ENCODE measurements at places on chromosomes 1 and 21.

DNA sequence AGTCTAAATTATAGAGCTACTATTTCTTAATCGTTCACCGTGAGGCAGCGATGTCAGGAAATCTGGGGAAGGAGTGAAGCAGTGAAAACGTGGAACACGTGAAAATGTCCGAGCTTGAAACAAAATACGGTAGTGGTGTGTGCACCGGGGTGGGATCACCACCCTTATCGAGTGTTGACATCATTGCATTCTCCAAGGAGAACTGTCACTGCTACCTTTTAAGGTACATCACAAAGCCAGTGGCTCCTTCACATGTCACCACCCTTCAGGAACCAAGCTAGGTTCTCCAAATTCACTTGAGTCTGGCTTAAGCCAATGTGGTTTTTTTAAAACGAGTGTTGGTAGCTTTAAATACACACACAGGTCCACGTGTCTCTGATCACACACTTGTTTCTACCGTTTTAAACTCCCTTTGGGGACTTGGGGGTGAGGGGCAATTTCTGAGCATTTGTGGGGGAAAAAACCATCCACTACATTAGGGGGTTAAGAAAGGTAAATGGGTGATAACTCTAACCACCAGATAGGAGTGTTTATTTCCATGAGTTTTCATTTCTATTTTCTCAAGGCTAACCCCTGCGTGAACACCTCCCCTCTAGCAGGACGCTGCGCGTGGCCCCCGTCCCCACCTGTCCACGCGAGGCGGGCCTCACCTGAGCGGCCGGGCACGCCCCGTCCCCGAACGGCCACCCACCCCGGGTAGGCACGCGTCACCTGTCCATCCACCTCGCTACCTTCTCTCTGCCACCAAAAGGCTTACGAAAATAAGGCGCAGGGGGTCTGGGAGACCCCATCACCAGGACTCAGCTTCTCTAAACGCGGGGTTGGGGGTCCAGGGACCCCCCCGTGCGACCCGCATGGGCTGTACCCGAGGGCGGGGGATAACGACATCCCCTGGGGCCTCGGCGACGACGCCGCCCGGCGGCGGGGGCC, 978 bp downstream of the PRDM15 start:
- DNase-seq: no peak

DNA sequence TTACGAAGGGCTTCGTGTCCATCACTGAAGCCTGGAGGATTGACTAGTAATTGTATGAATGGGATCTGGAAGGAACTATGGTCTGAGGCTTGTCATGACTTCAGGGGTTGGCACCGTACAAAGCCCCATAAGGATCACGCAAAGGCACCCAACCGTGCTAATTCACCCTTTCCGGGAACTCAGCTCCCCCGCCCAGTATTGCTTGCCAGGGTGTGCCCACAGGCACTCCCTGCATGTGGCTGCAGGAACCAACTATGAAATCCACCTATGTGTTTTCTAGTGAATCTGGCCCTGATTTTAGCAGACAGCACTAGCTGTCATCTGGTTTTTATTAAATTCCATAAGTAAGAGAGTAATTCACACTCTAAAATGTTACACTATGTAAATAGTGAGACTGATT, 139.2 kb downstream of the TM2D1 start:
- DNase-seq: no peak

- DNase-seq: peak; percentile 19
Observed at GRCh38 chr1:174114788-174115448, 44.4 kb upstream of the RABGAP1L start.

DNA sequence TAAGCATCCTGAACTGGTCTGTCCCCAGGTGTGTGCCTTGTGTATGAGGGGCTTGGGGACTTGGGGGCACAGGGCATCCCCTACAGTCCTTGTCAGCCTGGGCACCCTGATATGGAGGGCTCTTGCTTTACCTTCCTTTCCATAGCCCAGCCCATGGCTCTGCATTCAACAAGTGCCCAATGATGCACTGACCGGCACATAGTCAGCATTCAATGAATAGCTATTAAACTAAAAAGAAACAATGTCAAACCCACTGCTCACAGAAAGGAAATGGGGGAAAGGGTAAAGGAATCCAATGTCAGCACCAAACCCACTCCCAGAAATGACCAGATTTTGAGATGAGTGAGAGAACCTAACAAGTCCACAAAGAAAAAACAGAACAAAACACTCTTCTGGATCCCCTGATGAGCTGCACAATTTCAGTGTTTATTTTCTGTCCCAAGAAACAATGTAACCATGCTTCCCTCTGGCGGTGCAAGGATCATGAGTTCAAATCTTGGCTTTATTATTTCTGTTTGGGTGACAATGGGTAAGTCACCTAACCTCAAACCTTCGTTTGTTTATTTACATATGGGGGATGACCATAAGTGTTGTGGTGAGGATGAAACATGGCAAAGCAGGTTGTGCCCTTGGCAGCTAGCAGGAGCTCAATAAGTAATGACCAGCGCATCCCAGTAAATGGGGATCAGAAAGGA, 22.0 kb downstream of the SYT6 start:
- no peak for DNase-seq

DNA sequence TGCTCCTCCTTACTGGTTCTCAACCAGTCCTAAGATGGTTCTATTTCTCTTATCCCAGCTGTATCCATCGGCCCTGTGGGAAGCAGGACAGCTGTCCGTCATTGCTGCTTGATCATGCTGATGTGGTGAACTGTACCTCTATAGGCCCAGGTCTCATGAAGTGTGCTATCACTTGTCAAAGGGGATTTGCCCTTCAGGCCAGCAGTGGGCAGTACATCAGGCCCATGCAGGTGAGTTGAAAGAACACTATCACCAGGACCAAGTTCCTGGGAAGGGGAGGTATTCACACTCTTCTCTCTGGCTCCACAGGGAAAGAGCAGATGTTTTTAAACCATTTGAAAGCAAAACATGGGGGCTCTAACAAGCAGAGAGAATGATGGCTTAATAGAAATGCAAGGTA, 302.6 kb downstream of the PAPPA2 start:
- DNase-seq: no peak

- DNase-seq: no peak
Observed at GRCh38 chr1:12405325-12406210, 175.7 kb downstream of the VPS13D start.

All from stimulated activated CD4-positive, alpha-beta T cell treated with anti-CD3 and anti-CD28 coated beads, Interleukin-15, amount 100 ng/mL, for 48 hours (primary cell).